ENCODE measurements at places on chromosomes 2 and 18.

GRCh38 chr2:51959696-51960095 is 927.8 kb upstream of the NRXN1 start:
- no peak for DNase-seq

DNA sequence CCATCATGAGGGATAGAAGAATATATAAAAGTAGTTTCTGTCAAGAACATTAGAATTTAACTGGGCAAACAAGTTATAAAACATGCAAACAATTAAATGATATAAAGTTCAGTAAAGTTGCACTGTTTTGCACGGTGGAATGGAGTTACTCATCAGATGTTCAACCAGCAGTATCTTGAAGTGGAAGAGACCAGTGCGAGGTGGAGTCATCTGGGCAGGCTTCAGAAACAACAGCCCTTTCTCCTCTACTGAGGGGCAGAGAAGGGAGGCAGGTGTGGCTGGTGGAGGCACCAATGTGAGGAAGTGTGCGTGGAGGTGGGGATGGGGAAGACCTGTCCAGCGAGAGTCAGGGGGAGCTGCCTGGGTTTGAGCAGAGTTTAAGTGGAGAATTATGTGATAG is 7.5 kb downstream of the EFR3B start:
- no peak for DNase-seq

DNA sequence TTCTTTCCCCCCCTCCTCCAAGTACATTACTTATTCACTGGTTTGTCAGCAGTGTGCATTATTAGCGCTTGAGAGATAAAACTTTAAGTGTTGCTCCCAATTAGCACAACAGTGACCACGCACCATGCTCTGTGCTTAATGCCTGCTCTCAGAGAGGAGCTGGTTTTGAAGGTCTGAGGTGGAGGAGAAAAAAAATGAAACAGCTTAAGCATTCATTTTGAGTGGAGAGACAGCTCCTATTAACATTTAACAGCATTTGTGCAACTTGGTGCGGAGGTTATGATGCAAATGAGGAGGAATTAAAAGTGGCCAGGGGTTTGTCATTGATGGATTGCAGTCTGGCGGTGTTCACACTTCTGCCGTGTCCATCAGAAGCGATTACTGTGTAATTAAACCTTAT is 141.8 kb downstream of the FIGN start:
- no peak for DNase-seq

DNA sequence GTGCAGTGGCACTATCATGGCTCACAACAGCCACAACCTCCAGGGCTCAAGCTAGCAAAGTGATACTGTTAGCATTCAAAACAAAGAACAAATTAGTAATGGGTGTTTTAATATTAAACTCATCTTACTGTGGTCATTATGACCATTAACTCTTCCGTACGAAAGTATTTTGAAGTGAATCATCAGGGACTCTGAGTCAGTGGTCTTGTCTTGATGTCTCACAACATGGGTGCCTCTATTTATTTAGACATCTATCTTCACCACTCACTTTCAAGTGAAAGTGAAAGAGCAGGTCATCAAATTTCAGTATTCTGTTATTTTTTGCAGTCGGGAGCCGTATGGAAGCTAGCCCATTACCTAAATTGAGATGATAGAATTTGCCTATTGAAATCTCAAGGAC is 1118.2 kb downstream of the DPP10 start:
- no peak for DNase-seq

DNA sequence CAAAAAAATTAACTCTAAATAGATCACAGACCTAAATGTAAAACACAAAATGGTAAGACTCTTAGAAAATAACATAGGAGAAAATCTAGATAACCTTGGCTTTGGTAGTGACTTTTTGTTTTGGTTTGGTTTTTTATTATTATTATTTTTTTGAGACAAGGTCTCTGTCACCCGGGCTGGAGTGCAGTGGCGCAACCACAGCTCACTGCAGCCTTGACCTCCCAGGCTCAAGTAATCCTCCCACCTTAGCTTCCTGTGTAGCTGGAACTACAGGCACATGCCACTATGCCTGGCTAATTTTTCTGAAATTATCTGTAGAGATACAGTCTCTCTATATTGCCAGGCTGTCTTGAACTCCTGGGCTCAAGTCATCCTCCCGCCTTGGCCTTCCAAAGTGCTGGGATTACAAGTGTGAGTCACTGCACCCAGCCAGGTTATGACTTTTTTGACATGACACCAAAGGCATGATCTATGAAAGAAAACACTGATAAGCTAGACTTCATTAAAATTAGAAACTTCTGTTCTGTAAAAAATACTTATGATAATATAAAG is 88.0 kb downstream of the HNRNPLL start:
- no peak for DNase-seq

- DNase-seq: peak; percentile 38
Measured at GRCh38 chr2:237968048-237968862, 1.4 kb downstream of the UBE2F start.

DNA sequence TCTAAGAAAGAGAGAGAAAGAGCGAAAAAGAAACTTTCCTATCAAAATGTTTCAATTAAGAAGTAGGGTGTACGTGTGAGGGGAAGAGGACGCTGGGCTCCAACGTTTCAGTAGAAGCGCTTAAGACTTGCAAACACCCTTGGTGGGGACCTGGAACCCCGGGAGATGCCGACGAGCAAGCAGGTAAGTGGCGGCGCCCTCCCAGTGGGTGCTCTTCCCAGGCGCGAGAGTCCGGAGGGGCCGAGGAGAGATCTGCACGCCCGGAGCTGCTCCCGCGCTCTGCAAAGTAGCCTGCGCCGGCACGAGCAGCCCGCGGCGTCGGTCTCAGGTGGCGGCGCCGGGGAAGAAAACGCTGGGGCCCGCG is 678 bp upstream of the OTX1 start:
- no peak for DNase-seq

DNA sequence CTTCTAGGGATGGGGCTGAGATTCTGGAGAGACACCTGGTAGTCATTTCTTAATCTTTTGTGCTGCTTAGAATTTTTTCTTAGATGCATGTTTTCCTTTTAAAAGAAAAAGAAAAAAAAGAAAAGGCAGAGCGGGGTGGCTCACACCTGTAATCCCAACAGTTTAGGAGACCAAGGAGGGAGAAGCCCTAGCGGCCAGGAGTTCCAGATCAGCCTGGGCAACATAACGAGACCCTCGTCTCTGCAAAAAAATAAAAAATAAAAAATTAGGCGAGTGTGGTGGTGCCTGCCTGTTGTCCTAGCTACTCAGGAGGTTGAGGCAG is 46.0 kb upstream of the ATP6V1B1 start:
- DNase-seq: no peak

GRCh38 chr2:143524559-143525401 is 395.6 kb downstream of the ARHGAP15 start:
- DNase-seq: no peak
